Hematopoietic multipotent progenitor cell treated with erythropoietin and hydrocortisone succinate and interleukin-3 and kit ligand, for 8 days (in vitro differentiated cells): ENCODE measurements at places on chromosomes 5 and 9.

DNA sequence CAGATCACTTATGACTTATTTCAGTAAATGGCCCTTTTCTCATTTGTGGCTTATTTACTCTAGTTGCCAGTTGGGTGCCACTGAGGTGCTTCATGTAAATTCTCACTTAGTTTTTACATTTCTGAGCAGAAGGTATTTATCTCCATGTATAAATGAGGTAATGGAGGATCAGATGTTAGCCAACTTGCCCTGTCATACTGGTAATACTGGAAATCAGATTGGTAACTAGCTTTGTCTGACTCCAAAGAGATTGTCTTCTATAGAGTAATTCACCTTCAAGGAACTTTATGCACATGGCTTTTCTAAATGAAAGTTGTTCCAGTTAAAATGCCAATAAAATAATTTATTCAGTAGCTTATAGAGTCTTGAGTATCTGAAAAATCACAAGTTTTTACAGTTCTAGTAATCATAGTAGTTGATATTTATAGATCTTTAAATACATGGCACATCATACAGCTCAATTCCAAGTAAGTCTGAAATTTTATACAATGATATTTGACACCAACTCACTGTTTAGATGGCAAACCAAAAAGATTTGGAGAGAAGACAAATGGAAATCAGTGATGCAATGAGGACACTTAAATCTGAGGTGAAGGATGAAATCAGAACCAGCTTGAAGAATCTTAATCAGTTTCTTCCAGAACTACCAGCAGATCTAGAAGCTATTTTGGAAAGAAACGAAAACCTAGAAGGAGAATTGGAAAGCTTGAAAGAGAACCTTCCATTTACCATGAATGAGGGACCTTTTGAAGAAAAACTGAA, 28.8 kb downstream of the RAB14 start:
- no peak for DNase-seq

GRCh38 chr5:141491323-141492167, 2.7 kb downstream of the PCDHGC5 start:
- no peak for DNase-seq

- no peak for DNase-seq
Observed at GRCh38 chr9:120259100-120259499, 320.9 kb downstream of the CDK5RAP2 start.

DNA sequence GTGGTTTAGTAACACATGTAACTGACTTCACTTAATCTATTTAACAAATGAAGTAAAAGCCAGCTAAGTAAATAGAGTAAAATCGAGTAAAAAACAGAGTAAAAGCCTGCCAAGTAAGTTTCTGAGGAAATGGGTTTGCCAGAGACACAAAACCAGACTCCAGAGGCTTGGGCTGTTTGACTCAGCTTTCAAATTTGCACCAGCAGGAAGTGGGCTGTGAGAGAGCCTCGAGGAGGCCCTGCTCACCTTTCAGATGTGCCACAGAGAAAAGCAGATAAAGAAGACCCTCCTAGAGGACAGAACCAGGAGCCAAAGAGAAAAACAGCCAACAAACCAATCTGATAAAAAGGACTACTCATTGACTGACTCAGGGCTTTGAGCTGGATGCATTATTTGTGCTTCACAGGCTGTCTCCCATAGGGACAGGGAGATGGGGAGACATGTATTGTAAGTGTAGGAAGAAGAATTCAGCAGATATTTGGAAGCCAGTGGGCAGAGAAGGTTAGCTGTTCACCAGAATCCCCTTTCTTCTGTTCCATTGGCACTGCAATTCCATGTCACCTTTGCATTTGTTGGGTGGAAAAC, 14.4 kb upstream of the AMACR start:
- DNase-seq = no peak

GRCh38 chr9:20872340-20872977, 159.0 kb downstream of the HACD4 start:
- DNase-seq = no peak

GRCh38 chr5:84281383-84281782, 103.3 kb downstream of the EDIL3 start:
- DNase-seq = no peak

- DNase-seq = no peak
Observed at GRCh38 chr5:170403675-170404074, 14.5 kb upstream of the KCNMB1 start.

GRCh38 chr9:90009447-90009846, 404.6 kb downstream of the GADD45G start:
- no peak for DNase-seq

- no peak for DNase-seq
Observed at GRCh38 chr9:121345070-121345469, 25.0 kb downstream of the STOM start.

DNA sequence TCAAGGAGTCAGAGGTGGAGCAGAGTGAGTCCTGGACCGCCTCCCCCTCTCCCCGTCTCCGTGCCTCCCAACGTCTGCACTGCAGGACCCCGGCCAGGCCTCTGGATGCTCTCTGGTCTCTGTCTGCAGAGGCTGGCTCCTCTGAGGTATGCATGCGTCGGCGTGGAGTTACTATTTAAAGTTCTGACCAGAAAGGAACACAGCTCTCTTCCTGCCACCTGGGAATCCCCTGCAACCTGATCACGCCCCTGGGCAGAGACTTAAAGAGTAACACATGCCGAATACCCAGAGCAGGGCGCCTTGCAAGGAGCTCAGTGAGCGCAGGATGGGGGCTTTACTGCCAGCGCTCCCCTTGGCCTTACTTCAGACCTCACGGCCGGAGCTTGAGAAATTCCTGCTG, 16.0 kb downstream of the ANXA6 start:
- DNase-seq = no peak

GRCh38 chr5:148455185-148455584, 71.4 kb downstream of the FBXO38 start:
- DNase-seq = no peak

- no peak for DNase-seq
Observed at GRCh38 chr9:79567671-79568098, 4.1 kb upstream of the TLE4 start.

- DNase-seq = peak; percentile 57
Observed at GRCh38 chr5:54311176-54311677, 854 bp upstream of the ARL15 start.

GRCh38 chr9:30075451-30076199, 2308.8 kb upstream of the ACO1 start:
- no peak for DNase-seq

GRCh38 chr9:35829764-35830096, 702 bp downstream of the TMEM8B start:
- DNase-seq = no peak

GRCh38 chr5:65329266-65329665, 152.5 kb downstream of the ADAMTS6 start:
- no peak for DNase-seq

DNA sequence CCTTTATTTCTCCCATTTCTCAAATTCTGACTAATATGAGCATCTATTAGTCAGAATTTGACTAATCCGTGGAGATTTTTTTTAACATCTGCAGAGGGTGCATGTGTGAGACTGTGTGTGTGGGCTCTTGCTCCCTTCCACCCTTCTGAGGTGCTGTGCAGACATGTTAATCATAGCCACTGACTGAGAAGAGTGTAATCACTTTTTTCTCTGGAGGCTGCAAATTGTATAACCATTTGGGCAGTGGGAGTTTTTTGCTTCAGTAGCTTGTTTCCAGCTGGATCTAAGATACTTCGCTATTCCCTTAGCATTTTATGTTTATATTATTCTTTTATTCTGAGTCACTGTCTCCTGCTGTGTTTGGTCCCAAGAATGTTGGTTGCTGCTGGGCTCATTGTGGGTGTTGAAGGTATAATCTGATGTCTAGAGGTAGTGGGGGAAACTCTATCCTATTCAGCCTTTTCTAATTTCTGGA, 66.2 kb downstream of the ARHGEF28 start:
- DNase-seq = no peak

GRCh38 chr5:76029739-76030138, 53.4 kb upstream of the SV2C start:
- no peak for DNase-seq

DNA sequence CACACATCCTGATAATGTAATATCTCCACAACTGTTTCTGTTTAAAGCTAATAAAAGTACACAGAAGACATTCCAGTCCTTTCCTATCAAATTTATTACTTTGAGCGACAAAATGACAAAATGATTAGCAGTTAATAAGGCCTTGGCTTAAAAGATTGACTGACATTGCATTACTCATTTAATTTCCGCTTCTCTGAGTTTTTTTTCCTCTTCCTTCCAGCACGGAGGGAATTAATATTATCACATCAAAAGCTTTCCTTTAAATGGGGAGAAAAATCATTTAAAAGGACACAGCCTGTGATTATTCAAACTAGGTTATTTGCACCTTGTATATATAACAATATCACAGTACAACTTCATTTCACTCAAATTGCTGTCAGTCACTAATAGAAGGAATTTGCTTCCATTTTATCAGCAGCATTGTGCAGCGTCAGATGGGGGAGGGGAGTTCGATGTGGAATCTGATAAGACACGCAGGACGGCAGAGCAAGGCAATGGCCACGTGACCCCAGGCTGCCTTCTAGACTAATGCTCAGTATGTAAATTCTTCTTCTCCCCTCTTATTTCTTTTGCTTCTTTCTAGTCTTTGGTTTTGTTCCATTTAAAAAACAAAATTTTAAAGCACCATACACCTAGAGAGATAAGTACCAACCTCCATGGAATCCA, 400.5 kb downstream of the IRX1 start:
- peak; percentile 29 for DNase-seq

- no peak for DNase-seq
Observed at GRCh38 chr5:119177226-119177625, 106.3 kb downstream of the DMXL1 start.

DNA sequence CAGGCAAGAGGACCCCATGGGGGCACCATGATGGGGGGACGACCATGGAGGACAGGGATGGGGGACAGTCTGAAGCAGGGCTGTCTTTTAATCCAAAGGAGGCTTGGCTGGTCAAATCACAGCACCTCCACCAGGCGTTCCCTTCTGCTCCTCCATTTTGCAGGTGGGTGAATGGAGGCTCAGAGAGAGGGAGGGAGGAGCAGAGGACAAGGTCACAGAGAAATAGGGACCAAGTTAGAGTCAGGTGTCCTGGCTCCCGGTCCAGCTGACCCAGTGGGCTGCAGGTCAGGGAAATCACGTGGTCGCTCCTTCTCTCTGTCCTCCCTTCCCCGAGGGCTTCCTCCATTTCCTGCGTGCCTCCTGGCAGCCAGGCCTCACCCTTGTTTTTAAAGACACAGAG, 156.4 kb upstream of the SMIM23 start:
- no peak for DNase-seq

GRCh38 chr5:148729182-148729581, 74.9 kb upstream of the HTR4 start:
- DNase-seq = no peak

- DNase-seq = no peak
Observed at GRCh38 chr5:169009123-169009522, 291.8 kb downstream of the SLIT3 start.

GRCh38 chr5:72459089-72459661, 48.0 kb downstream of the ZNF366 start:
- DNase-seq = no peak

DNA sequence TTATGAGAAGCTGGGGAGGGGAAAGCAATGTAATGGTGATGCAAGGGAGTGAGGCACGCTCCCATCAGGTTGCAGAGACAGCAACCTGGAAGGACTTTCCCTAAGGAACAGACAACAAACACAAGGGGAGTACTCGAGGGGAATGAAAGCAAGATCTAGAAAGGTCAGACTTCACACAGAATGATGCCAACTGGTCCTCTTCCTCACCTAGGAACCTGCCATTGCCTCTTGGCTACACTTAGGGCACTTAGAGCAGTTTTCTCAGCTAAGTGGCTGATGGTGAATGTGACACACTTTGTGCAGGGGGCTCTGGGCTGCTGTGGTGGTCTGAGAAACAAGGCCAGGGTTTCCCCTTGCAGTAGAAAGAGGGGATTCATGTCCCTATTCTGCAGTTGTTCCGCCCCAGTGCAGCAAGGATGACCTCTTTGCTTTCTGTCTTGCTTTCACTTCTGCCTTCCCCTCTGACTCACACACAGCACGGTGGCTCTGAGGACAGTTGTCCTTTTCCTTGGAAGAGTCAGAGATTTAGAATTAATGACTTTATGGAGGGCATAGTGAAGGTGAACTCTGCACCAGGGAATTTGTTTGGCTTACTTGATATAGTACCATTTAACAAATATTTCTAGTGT, 394.0 kb upstream of the KLF4 start:
- no peak for DNase-seq
